Cardiac fibroblast (primary cell): ENCODE measurements at places on chromosomes 2 and 18.

- DNase-seq, result peak; percentile 96
Measured at GRCh38 chr2:36478332-36478738, 119.6 kb downstream of the FEZ2 start.

DNA sequence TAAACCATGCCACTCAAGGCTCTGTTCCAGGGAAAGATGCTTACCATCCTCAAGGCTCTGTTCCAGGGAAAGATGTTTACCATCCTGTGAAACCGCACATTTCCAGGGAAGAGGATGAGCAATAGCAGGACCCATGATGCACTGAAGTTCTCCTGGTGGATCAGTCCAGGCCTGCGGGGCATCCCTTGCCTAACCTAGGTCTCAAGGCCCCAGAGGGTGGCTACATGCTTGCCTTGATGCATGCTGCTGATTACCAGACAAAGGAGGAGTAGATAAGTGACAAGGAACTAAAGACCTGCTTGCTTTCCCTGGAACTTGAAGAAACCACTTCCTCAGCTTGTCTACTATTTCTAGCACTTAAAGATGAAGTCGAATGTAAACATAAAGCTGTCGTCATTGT, 111.0 kb upstream of the LINC00305 start:
- no peak for DNase-seq

GRCh38 chr2:121558329-121558728, 27.6 kb downstream of the RNU4ATAC start:
- DNase-seq, result no peak

DNA sequence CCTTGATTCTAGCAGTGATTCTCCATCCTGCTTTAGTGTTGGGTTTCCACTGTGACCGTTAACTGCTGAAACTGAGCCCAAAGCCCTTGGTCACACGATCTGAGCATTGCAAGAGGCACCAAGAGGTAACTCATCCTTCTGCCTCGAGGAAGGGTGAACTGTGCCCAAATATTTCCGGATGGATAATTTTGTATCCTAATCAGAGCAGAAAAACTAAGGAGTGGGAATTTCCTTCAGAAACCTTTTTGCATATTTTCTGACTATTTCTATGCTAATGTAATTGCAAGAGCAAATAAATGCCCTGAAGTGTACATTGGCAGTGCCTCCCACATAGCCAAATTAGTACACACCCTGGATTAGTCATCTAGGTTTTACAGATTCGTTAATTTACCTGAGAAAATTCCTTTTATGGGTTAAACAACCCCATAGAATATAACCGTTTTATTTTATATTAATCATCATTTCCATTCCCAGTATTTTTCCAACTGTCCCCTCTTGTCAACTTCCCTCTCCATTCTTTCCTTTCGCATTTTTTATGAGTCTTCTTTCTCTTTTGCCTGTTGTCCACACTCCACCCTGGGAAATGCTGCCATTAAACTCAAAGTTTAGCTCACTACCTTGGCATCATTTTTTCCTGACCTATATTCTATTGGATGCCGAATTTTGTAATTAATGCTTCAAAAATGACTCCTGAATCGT, 31.7 kb upstream of the COBLL1 start:
- DNase-seq, result no peak

DNA sequence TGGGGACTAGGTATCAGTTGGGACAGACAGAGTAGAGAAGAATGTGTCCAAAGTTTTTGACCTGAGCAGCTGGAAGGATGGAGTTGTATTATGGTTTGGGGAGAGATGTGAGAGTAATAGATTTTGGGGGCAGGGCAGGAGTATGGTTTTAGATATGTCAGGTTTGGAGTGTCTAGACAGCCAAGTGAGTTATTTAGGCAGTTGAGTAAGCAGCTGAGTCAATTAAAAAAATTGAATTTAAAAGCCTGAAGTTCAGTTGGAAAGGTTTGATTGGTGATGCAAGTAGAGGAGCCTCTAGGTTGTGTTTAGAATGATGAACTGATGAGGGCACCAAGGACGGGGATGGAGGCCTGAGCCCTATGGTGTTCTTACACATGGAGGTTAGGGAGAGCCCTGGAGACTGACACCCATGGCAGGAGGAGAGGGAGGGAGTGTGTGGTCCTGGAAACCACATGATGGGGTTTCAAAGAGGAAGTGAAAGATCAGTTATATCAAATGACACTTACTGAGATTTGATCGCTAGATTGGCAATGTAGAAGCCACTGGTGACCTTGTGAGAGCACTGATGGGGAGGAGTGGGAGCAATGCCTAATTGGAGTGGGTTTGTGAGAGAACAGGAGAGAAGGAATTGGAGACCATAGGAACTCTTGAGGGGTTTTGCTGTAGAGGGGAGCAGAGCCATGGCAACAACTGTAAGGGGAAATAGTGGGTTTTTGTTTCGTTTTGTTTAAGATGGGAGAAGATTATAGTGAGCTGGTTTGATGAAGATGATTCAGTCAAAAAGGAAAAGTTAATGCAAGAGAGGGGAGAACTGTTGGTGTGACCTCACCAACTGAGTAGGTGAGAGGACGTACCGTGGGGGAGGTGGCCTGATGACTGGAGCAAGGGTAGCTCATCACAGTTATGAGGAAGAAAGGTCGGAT, 10.3 kb downstream of the ITGA6 start:
- DNase-seq, result no peak

DNA sequence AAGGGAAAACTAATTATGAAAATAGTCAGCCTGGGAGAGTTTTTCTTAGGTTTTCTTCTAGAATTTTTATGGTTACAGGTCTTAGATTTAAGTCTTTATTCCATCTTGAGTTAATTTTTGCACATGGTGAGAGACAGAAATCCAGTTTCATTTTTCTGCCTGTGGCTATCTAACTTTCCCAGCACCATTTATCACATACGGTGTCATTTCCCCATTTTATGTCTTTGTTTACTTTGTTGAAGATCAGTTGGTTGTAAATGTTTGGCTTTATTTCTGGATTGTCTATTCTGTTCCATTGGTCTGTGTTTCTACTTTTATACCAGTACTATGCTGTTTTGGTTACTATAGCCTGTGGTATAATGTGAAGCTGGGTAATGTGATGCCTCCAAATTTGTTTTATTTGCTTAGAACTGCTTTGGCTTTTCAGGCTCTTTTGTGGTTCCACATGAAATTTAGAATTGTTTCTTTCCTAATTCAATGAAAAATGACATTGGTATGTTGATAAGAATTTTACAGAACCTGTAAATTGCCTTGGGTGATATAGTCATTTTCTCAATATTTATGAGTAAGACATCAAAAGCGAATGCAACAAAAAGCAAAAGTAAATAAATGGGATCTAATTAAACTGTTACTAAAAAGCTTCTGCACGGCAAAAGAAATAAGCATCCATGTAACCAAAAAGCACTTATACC, 146.1 kb upstream of the NOL4 start:
- no peak for DNase-seq

GRCh38 chr2:74497777-74498499, 1.5 kb downstream of the LBX2 start:
- peak; percentile 14 for DNase-seq

GRCh38 chr18:59697236-59697932, at the start of gene CCBE1:
TSS of gene CCBE1 (minus strand) at chr18:59697423.
- DNase-seq, result peak; percentile 81

DNA sequence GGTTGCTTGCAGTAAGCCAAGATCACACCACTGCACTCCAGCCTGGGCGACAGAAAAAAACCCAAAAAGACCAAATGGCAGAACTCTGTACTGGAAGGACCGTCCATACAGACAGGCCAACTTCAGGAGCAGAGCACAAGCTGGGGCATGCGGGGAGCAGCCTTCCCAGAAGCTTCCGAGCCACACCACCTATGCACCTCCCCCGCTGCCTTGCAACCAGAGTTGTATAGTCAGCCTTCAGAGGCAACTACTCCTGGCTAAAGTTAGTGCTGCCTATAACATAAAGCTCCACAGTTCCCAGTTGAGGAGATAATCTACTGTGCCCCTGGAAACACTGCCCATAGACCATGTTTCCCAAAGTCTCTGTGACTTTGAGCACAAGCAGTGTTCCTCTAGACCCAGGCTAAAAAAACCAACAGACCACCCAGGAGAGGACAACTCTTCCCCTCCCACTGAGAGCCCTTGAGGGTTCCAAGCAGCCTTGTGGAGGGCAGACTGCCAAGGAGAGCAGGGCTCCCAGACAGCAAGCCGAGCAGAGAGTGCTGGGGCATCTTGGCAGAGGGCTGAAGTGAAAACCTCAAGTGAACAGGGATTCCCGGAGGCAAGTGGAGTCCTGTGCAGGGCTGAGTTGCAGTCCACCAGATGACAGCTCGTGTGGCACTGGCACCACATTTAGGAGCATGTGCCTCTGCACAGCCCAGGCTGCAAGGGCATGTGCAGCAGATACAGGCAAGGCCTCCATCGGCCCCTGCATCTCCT, 6.8 kb downstream of the SFT2D3 start:
- DNase-seq, result peak; percentile 82

GRCh38 chr18:45652303-45653080, 37.2 kb downstream of the SLC14A2 start:
- peak; percentile 19 for DNase-seq
